Natural killer cell (primary cell): ENCODE measurements at places on chromosomes 7 and 10. TPM values are rescaled to one million over a fixed set of nuclear protein-coding genes. Genes with fewer than 3 reads are reported as not detected.

- no peak for DNase-seq
Observed at GRCh38 chr10:78892338-78893176, 176.2 kb upstream of the ZMIZ1 start.

DNA sequence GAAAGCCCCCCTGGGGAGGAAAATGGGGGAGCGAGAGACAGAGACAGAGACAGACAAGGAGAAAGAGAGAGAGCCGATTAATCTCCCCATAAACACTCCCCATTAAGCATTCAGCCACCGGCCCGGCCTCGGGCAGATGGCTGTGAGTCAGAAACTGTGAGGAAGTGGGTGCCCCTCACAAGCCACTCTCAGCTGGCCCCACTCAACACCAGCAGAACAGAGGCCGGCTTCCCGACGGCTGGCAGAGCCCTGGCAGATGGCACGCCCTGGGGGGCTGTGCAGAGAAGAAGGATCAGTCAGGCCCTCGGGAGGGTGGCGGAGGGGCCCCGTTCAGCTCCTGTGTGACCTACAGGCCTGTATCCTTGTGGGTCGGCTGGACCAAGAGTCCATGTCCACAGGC lies 41.2 kb downstream of the CAMK2B start:
- DNase-seq: no peak

CXCL12 gene
- not detected for total RNA-seq

CRPPA gene
- total RNA-seq: 2.1 TPM

GRCh38 chr7:36208426-36208825 lies 55.4 kb downstream of the EEPD1 start:
- no peak for DNase-seq

DNA sequence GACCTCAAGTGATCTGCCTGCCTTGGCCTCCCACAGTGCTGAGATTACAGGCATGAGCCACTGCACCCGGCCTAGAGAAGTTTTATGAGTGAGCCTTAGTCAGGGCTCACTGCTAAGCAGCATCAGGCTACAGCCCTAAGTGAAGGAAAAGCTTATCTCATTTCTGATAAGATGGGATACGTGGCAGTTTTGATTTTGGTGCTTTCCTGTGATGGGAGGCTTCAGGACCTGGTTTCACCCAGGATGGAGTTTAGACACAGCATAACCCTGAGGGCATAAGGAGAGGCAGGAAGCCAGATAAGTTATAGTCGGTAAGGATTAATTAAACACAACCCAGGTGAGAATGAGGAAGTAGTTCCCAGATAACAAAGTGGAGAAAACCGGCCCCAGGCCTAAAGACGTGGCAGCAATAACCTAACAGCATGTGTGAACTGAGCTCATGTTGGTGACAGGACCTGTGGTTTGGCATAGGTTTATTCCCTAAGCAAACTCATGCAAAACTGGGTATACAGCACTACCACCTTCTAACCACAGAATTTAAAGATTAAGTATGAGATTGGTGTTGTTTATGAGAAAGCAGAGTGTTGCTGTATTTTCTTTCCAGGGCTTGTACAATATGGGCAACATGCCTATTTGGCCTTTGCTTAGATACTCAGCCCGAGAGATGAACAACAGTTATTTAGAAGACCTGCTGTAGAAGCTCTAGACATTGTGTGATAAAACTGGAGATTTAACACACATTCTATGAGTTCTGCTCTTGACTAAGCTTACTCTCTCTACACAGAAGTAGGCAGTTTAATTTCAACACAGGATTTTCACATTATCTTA lies 119.4 kb downstream of the COL28A1 start:
- peak; percentile 15 for DNase-seq

GRCh38 chr7:30252885-30253795 lies 31.3 kb upstream of the ZNRF2 start:
- no peak for DNase-seq

DNA sequence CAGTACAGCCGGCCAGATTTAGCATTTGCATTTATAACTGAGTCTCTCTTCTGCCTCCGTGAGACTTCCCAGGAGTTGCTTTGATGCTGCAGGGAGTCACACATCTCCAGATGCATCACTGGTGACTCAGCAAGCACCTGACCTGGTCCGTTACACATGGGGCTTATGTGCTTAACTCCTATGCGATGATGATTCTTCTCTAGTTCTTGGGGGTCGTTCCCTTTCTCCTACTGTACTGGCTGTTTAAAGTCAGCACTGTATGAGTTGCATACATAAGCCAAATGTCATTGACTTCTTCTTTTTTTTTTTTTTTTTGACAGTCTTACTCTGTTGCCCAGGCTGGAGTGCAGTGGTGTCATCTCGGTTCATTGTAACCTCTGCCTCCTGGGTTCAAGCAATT lies 13.0 kb upstream of the AKR1E2 start:
- no peak for DNase-seq
